ENCODE measurements at places on chromosomes 1 and 21. TPM values are rescaled to one million over a fixed set of nuclear protein-coding genes. Genes with fewer than 3 reads are reported as not detected.

DNA sequence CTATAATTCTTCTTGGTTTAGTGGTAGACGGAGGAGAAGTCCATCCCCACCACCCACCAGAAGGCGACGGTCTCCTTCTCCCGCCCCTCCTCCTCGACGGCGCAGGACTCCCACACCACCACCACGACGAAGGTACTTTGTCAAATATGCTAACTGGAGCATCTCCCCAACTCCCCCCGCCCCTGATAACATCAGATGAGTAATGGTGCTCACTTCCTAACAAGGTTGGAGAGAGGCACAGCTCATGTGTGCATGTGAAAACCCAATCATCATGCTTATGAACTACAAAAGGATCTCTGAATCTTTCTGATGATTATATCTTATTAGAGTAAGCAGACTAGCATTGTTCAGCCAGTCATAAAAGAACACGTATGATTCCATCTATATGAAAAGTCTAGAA is 23.7 kb downstream of the SRRM1 start:
- DNase-seq, result no peak

SOD1 gene
- 190 TPM for total RNA-seq

- no peak for DNase-seq
Observed at GRCh38 chr21:20451046-20451445, 547.2 kb upstream of the NCAM2 start.

DNA sequence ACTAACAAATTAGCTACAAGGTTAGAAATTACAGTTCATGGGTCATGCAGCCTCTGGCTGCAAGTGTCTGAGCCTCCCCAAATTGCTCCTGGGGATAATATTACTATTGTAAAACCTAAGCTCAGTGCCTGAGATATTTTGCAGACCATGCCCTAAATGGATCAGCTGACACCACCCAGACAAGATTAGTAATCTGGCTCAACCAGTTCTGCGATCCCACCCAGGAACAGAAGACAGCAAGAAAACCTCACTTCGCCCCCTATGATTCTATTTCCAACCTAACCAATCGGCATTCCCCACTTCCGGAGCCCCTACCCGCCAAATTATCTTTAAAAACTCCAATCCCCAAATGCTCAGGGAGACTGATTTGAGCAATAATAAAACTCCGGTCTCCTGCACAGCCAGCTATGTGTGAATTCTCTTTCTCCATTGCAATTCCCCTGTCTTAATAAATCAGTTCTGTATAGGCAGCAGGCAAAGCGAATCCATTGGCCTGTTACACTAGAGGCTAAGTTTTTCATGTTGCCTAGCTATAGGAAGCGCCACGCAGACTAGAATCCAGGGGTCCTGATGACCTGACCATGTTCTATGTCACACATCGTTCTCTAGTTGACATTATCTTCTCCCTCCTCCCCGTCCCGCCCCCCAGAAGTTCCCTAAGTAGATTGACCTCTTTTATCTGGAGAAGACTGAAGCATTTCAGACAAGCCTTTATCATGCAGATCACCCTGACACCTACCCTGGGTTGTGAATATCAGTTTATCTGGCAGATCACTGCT is 22.4 kb upstream of the ZFYVE9 start:
- DNase-seq, result no peak

KIF14 gene
- total RNA-seq, result 12.6 TPM

GRCh38 chr21:36881228-36881627 is 85.2 kb downstream of the HLCS start:
- no peak for DNase-seq
